Dermis microvascular lymphatic vessel endothelial cell (primary cell): ENCODE measurements at places on chromosomes 16 and 17. TPM values are rescaled to one million over a fixed set of nuclear protein-coding genes. Genes with fewer than 3 reads are reported as not detected.
A peak's percentile ranks its signal among the peaks of the same experiment; 100 is the strongest.

DNA sequence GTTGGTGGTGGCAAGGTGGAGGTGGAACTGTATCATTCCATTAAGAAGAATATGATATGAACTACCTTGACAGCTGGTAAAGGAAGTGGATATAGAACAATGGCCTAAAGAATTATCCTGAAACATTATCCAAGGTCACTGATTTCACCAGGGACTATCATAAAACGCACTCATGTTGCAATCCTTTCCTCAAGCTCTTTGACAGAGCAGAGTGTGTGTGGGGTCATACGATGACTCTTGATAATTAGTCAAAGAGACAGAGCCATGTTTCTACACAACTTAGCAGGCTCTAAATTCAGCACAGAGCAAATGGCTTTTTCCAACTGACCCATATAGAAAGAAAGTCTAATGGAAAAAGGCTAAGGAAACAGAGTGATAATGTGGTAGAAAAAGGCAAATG is 126.4 kb upstream of the ANKFN1 start:
- DNase-seq: no peak

GRCh38 chr17:48754500-48755261 is 26.1 kb upstream of the HOXB13 start:
- no peak for DNase-seq

GRCh38 chr17:27654654-27655524 is 23.9 kb downstream of the LGALS9 start:
- DNase-seq: peak; percentile 61

DNA sequence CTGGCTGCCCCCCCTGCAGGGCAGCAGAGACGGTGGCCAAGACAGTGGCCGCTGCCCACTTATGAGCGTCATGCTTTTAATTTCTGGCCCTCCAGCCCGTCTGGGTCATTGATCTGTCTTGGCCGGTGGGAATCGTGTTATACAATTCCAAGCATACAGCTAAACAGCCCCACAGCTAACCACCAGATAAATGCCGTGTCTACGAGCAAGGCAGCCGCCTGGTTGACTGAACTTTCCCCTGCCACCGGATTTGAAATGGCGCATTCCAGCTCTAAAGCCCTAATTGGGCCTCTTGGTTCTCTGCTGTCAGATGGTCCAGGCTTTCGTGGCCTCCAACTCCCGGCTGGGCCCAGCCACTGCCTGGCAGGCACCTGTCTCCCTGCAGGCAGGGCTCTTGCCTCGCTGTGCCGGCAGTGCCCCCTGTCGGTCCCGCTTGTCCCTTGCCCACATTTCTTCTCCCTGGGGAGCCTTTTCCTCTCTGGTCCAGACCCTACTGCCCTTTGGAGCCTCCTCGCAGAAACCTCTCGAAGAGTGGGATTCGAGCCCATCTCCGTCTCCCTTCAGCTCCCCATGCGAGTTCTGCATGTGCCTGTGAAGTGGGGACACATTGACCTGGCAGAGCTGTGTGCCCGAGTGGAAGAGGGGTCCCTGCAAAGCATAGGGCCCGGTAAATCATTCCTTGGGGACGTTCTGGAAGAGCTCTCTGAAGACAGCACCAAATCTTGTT is 1.8 kb upstream of the RBFOX3 start:
- peak; percentile 17 for DNase-seq

DNA sequence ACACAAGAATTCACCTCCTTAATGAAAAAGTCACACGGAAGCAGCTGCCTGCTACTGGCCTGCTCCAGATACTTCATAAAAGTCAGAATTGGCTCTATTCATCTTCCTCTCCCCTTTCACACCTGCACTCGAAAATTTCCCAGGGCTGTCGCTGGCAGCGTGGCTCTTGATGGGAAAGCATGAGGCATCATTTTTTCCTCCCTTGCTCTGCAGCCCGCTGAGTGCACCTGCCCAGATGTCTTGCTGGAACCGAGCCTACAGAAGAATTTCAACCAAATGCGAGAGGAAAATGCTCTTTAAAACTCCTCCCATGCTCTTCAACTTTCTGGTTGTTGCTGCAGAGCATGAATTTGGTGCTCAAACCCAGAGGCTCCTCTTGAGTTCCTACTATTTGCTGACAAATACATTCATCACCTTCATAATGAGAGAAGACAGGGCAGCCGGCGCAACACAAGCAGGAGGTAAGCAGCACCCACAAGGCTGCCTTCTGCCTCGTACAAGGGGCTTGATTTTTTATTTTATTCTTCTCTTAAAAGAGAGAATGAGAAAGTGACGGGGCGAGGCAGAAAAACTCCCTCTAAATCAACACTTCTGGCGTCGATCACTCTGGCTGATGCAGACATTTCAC is 146.8 kb downstream of the ZFHX3 start:
- no peak for DNase-seq

DNA sequence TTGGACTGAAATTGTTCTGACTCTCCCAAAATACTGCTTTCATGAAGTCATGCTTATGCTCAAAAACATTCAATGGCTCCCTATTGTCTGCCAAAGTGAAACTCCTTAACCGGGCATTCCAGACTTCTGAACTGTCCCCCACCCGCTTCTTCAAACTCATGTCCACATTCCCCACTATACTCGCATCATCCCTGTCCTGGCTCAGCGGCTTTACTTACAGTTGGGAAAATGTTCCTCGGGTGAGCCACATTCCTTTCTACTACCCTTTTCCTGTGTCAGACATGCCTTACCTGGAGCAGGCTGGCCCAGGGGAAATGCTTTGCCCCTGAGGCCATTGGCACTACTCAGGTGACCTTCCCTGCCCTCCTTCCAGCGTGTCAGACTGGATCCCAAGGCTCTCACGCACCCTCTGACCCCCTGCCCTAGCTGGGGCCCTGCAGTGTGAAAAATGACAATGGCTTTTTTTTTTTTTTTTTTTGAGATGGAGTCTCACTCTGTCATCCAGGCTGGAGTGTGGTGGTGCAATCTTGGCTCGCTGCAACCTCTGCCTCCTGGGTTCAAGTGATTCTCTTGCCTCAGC is 5.3 kb downstream of the CYGB start:
- DNase-seq: no peak

DNA sequence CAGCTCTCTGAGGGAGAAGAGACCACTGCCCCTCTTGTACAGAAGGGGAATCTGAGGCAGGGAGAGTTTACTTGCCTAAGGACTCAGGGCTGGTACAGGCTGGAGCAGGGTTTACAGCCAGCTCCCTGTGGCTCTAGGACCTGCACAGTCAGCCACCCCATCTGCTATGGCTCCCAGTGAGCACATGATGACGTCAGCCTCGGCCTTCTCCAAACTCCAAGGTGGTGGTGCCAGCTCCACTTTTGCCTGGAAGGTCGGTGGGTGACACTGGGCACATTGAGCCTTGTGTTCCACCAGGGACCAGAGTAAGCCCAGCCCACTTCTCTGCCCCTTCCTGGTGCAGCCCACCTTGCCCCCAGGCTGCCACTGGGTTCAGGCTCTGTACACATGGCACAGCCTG is 202.2 kb downstream of the ENGASE start:
- no peak for DNase-seq

DNA sequence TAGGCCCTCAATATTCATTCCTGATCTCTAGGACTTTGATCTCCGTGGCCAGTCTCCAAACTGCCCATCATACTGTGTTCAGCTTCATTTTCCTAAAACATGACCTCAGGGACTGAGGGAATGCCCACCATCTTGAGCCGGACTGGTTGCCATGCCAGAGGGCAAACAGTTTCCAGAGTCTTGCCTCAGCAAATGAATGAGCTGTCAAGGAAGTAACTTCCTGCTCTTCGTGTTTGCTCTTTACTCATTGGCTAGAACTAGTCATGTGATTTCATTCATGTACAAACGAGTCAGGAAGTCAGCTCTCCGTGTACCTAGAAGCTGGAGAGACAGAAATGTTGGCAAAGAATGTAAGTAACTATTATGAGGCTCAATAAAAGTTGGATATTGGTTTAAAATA is 50.2 kb downstream of the ANKFN1 start:
- DNase-seq: no peak

DNA sequence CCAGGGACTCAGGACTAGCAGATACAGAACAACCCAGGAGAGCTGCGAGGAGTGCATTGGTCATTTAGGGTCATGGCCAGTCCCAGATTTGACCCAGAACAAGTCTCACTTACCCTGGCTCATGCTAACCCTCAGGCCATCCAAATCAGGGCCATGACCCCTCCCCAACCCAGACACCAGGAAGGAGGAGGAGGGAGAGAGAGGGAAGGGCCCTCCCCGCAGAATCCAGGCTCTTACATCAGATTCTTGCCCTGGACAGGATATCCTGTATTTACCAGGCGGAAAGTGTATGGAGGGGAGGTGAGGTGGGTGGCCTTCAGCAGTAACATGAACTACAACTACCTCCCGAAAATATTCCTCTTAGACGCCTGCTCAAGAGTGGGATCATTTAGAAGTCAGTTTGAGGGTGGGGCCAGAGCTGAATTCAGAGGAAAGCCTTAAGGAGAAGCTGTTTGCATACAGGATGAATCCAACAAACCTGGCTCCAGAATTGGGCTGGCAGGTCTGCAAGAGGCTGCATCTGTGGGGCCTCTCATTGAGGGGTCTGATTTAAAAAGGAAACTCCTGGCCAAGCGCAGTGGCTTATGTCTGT is 2.1 kb downstream of the VAT1 start:
- no peak for DNase-seq

- DNase-seq: no peak
Observed at GRCh38 chr16:88839745-88840599, 16.8 kb downstream of the GALNS start.

DNA sequence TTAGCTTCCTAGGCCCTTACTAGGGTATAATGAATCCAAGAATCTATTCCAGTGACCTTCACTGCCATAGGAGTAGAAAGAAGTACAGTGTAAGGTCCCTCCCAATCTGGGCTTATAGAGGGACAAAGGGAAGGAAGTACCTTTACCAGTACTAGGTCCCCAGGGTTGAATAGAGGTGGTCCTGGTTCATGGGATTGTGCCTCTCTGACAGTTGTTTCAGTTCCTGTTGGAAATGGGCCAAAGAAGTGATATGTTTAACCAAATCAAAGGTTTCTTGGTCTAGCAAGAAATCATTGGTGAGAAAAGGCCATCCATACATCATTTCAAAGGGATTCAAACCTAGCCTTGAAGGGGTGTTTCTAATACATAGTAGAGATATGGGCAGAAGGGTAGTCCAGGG is 16.0 kb upstream of the ZNHIT3 start:
- DNase-seq: no peak

- DNase-seq: peak; percentile 29
Observed at GRCh38 chr16:11687601-11688519, 19.6 kb downstream of the SNN start.

GRCh38 chr16:56911771-56912571 is 20.0 kb upstream of the HERPUD1 start:
- peak; percentile 49 for DNase-seq

DNA sequence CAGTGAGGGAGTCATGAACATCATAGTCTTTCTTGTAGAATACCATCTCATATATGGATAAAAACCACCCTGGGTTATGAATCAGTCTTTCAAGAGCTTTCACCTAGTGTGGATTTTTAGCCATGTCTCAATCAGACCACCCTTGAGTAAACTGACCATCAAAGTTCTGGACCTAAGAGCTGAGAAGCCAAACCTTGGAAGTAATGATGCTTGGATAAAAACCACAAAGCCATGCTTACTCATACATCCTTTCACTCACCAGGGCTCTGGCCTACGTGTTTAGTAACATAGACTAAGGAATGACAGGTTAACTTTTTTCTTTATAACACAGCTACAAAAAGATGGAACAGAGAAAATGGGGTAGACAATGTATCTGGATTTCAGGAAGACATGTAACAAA is 167.2 kb downstream of the STX8 start:
- no peak for DNase-seq

DNA sequence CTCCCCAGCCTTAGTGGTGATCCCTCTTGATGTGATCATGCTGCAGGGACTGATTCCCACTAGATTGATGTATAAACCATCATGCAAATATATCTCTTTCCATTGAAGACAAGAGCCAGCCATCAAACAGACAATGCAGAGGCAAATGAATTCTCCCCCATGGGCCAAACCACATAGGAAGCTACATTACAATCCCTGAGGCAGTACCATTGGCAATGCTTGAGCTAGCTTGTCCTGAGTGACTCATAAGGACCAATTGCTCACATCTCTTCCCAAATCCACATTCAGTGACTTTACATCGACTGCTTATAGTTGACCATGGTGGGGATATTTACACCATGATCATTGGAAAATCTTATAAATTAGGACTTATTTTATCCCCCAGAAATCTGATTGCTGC is 242.2 kb downstream of the SHISA9 start:
- no peak for DNase-seq

GRCh38 chr17:2900842-2901241 is 104.6 kb downstream of the RAP1GAP2 start:
- DNase-seq: no peak

- no peak for DNase-seq
Observed at GRCh38 chr16:85011846-85012284, 530 bp upstream of the ZDHHC7 start.

DNA sequence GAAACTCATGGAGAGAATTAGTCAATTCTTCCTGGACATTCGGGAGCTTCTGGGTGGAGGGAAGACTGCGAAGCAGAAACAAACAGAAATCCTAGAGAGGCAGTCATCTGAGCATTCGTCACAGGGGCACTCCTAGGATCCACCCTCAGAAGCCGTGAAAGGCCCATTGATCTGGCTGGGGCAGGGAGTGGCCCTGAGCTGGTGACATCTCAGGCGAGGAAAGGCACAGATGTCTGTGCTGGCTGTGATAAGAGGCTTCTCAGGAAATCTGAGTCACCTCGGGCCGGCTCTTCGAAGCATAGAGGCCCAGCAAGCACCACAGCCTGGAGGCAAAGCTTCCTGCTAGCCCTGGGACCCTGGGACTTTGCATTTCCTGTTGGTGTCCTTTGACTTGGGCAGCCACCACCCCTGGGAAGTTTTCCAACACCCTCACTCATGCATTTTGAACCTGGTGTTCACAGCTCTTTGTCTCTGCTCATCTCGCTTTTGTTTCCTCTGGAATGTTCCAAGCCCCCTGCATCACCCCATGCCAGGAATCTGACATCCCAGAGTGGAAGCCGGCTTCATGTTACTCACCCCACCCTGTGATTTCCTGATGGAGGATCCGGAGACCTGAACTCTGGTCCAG is 23.3 kb upstream of the CDRT4 start:
- DNase-seq: peak; percentile 98

The HS3ST4 gene
- total RNA-seq: 0.13 TPM in 1 of 2 replicates, not detected in the other

The CTRB1 gene
- not detected in 2 replicates for total RNA-seq

The WNK4 gene
- 2.1 and 2.4 TPM in 2 replicates for total RNA-seq

The PRDM7 gene
- total RNA-seq: not detected in 2 replicates

The KRTAP4-3 gene
- total RNA-seq: not detected in 2 replicates

The FOXO3B gene
- total RNA-seq: 1.5 and 2.3 TPM in 2 replicates

The IL17C gene
- not detected in 2 replicates for total RNA-seq
